Hippocampal formation (tissue), 2 donors: ENCODE measurements at places on chromosomes 2 and 18.

GRCh38 chr2:96530474-96531357 lies 5.8 kb upstream of the ARID5A start:
- DNase-seq = no peak

GRCh38 chr2:127164761-127165538 lies 55.1 kb downstream of the CYP27C1 start:
- DNase-seq = no peak

- no peak for DNase-seq
Measured at GRCh38 chr2:60840880-60841279, 40.5 kb upstream of the REL start.

DNA sequence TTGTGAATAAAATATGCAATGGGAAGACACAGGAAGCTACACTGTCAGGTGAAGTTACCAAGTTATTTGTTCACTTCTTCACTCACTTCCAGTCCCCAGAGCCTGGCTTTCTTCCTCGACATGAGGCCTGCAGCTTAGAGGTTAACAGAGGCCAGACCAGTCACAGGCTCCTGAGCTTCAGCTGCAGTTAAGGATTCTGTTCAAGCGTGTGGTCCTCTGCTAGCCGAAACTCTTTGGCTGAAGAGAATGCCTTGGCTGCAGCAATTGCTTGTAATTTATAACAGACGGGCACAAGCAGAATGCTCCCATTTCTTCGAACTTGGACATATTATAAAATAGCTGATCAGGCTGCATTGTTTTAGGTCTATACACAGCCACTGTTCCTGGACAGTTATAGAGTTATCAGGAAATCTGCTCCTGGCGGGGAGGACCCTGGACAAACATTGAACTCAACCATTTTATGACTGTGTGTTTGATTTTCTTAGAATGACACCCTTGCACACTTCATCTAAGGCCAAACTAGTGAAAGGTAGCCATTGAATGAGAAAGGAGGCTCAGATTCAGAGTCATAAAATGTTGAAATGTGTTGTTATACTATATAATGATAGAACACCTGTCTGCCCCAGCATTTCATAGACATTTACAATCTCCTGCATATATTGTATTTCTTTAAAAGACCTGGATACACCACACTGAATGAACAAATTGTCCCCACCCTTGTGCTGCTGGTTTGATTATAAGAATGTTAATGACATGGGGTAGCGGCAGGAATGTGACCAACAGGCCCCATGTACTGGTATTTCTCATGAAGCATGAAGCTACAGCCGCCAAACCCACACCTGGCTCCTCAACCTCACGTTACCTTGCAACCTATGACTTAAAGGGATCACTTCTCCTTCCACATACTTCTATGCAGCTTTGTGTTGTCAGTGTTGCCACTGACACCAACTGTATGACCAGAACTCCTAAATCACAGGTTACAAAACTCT lies 153.6 kb downstream of the TDRD15 start:
- no peak for DNase-seq

DNA sequence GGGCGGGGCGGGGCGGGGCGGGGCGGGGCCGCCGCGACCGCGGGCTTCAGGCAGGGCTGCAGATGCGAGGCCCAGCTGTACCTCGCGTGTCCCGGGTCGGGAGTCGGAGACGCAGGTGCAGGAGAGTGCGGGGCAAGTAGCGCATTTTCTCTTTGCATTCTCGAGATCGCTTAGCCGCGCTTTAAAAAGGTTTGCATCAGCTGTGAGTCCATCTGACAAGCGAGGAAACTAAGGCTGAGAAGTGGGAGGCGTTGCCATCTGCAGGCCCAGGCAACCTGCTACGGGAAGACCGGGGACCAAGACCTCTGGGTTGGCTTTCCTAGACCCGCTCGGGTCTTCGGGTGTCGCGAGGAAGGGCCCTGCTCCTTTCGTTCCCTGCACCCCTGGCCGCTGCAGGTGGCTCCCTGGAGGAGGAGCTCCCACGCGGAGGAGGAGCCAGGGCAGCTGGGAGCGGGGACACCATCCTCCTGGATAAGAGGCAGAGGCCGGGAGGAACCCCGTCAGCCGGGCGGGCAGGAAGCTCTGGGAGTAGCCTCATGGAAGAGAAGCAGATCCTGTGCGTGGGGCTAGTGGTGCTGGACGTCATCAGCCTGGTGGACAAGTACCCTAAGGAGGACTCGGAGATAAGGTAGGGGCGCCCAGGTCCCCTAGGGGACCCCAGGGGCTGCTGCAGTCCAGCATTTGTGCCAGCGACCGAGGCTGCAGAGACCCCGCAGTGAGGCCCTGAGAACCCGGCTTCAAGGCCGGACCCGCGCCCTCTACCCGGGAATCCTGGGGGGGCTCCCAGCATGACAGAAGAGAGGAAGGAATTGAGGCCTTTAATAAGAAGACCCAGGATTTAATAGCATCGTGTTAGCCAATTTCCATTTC lies at the start of gene KHK:
TSS of gene KHK (plus strand) at position 49 of the 870 bp plus-strand sequence. CDS start at position 537, 488 bp downstream.
- no peak for DNase-seq

DNA sequence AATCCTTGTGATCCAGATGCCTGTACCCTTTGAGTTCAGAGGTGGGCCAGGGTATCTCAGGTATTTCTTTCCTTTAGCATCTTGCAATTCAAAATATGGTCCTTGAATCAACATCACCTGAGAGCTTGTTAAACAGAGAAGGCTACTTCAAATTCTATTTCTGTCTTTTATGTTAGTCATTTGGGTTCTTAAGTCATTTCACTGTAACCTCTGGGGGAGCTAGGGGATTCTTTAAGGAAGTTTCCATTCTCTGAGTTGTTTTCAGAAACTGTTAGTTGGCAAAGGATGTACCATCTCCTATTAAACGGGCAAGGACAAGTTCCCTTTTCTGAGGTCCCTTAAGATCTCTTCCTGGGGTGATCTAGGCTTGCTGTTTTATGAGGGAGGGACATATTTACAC lies 16.6 kb downstream of the CFLAR start:
- no peak for DNase-seq

- DNase-seq = no peak
Measured at GRCh38 chr2:169561364-169561763, 12.3 kb downstream of the FASTKD1 start.

GRCh38 chr2:99487906-99488305 lies 1.9 kb downstream of the REV1 start:
- no peak for DNase-seq
